Chondrocyte (in vitro differentiated cells): ENCODE measurements at places on chromosomes 5 and 9. TPM values are rescaled to one million over a fixed set of nuclear protein-coding genes. Genes with fewer than 3 reads are reported as not detected.

Gene PHF2
- 28.5 to 30.1 TPM (median 29.4 TPM) in 3 replicates for total RNA-seq

Gene ZFR
- 75.5 to 77.8 TPM (median 77.1 TPM) in 3 replicates for total RNA-seq

Gene TMC1
- total RNA-seq: not detected in 3 replicates

Gene C5orf34
- total RNA-seq: 1.8 to 2.4 TPM (median 1.9 TPM) in 3 replicates

Gene MSX2
- total RNA-seq: 2.2 to 25.5 TPM (median 2.3 TPM) in 3 replicates

DNA sequence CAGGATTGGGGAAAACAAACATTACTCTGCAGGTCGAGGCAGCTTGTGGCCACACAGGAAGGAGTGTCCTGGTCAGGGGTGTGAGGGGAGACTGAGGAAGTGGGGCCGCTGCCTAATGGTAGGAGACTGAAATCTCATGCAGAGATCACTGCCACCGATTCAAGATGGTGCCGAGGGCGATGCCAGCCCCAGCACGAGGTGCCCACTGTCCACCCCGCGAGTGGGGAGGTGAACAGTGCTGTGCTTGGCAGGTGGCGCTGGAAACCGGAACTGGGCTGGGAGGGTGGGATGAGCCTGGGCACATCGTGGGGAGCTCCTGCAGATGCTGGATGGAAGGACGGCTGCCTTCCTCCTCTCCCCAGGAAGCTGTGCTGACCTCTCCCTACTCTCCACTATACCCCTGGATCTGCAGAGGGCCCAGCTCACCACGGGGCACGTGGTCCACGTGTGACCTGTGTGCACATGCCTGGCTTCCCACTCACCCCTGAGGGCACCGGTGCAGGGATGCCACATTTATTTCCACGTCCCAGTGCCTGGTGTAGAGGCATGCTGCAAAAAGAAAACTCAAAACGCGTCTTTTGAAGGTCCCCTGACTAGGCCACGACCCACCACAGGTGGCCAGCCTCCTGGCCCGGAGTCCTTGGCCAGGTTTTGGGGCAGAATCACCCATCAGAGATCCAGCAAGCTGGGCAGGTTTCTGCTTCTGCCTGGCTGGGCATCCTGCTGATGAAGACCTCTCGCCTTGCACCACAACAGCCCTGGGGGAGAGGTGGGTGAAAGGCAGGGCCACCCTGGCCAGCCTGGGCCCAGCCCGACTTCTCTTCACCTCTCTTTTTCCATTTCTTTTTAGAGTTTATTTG, 71.7 kb upstream of the FCN1 start:
- DNase-seq: no peak

DNA sequence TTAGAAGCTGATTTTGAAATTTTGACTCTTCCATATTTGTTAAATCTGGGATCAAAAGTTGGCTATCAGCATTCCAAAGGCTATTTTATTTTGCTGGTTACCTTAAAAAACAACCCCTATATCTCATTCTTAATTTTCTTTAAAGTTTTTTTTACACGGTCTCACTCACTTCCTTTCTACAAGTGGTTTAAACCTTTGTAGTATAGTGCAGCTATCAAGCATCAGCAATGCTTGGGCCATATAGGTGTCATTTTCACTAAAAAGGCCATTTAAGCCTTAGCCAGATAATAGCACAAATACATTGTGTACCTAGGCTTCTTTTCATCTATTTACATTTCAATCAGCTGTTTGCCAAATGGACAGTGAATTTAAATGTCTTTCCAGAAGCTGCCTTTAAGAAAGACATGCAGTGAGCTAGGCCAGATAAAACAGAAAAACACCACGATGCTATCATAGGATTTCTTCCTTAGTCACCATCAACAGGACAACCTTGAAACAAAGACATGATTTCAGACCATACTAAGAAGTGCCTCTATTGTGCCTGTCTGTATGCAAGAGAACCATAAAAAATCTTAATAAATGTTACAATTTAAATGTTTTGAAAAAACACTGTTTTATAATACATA, 104.2 kb downstream of the RAPGEF6 start:
- DNase-seq: no peak

DNA sequence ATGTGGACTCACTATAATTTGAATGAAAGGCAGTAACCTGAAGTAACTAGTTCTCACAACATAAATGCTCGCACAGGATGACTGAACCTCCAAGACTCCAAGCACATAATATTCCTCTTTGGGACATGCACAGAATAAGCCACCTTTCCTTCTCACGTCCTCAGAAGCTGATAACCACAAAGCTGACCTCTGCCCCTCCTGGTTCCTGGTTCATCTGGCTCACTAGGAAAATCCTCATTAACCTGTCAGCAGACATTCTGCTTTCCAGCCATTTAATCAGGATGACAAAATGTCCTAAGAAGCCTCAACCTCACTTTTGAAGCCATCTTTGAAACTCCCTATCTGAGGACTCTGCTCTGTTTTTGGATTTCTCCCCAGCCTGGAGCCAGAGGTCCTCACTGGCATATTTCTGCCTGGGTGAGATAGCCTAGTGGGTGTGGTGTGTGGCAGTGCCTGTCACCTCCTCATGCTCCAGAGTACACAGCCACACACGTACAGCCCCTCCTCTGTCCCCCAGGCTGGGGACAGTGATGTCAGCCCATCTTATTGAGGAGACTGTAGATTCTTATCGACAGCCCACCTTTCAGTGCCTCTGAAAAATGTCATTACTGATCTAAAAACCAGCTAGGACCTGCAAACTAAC, 10.3 kb downstream of the ANKH start:
- no peak for DNase-seq

GRCh38 chr5:100444961-100445360, 90.2 kb upstream of the FAM174A start:
- DNase-seq: no peak

DNA sequence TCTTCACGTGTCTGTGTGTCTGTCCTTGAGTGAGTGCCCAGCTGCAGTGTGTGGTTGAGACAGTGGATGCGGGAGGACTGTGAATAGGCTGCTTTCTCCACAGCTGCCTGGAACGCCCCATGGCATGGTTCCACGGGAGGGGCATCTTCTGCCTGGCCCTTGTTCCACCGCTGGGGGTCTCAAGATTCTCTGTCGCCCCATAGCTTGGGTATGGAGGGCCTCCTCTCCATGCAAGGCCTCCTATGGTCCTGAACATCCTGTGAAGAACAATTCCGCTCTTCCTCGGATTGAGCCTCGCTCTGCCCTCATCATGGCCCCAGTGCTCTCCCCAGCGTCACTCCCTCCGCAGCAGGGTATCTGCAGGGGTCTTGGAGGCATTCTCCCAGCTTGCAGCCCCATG, 36.1 kb downstream of the COL5A1 start:
- DNase-seq: peak; percentile 60

GRCh38 chr5:90488791-90489190, 14.1 kb downstream of the POLR3G start:
- DNase-seq: no peak

DNA sequence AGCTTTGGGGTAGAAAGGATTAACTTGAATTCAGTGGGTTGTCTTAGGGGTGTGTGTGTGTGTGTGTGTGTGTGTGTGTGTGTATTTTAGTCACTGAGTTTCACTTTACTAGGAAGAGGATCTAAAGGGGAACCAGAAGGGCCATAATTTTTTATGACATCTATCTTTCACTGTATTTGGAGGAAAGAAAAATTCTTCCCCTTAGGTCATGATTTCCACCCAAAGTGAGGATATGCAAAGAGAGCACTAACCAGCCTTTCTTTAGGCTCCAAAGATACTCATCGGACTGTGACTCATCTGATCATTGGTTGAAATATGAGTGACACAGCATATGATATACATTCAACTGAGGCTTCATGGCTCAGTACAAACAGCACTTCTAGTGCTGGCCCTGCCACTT, 75.2 kb upstream of the RASGRF2 start:
- no peak for DNase-seq

DNA sequence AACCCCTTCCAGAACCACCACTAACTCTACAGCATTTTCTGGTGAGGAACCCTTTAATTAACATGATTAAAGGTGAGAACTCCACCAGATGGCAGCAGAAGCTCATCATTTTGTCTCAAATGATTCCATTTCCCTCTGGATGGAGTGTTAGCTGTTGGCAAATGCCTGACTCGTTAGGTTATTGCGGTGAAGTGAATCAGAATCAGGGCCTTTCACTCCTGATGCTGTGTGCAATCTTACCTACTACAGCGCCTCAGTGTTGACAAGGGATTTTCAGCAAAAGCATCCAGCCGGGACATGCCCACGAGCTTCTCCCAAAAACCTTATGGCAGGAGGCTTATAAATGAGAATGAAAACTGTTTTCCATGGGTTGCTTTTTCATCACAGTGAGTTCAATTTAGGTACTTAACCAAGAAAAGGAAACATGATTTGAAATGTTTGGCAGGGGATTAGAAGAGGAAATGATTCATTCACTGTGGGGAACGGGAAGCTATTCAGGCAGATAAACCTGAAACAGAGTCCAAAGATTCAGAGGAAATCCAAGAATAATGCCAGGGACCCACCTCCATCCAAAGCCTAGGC, 48.0 kb upstream of the CAST start:
- no peak for DNase-seq

GRCh38 chr5:156188016-156188415, 138.9 kb upstream of the SGCD start:
- no peak for DNase-seq

DNA sequence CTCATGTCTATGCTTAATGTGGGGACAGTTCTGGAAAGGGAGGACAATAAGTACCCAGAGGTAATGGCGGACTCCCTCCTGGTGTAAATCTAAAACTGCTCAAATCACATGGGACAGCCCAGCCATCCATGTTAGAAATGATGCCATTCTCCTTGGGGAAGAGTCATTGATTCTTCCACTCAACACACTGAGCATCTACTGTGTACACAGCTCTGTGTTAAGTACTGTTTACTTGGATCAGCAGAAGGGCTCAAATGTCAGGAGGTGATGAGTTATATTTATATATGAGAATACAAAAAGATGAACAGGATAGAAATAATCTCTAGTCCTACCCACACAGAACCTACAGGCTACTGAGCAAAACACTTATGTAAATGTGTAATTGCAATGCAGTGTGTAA, 31.8 kb upstream of the NANS start:
- DNase-seq: no peak

GRCh38 chr5:113117543-113118115, 141.0 kb downstream of the DCP2 start:
- DNase-seq: no peak

DNA sequence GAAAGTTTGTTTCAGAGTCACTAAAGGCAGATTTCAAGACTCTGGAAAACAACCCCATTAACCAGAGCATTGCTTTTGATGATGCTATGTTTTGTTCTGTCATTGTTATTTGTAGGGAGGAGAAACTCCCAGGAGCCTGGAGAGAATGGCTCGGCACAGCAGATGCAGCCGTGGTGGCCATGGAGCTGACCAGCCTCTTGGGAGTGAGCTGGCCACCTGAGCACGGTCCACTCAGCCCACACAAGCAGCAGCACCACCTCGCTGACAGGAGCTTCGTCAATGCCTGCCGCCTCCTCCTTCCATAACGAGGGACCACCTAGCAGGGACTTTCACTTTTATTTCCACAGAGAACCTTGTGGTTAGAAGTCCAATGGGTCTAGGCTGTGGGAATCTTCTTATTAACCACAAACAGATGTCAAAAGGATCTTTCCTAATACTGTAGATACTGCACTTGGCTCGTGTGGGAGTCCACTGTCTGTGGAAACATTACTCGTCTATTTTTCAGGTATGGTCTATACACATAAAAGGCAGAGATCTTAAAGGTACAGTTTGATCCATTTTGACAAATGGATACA, 21.0 kb upstream of the SMIM32 start:
- no peak for DNase-seq

DNA sequence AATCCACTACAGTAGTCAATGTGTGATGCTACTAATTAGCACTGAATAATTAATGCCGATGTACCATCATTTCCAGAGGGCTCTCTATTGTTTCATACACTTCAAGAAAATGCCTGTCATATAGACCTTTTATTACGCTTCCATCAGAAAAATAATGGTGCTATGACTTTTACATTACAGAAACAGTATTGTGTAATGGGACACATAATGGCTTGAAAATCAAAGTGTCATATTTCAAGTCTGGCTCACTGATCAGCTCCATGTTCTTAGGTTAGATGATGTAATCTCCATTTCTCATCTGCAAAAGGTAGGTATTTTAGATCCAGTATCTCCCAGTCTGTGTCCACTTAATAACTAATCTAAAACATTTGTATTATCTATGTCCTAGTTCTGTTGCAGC, 990.6 kb upstream of the TYRP1 start:
- DNase-seq: no peak

- no peak for DNase-seq
Measured at GRCh38 chr5:93070938-93071337, 510.1 kb downstream of the NR2F1-AS1 start.

DNA sequence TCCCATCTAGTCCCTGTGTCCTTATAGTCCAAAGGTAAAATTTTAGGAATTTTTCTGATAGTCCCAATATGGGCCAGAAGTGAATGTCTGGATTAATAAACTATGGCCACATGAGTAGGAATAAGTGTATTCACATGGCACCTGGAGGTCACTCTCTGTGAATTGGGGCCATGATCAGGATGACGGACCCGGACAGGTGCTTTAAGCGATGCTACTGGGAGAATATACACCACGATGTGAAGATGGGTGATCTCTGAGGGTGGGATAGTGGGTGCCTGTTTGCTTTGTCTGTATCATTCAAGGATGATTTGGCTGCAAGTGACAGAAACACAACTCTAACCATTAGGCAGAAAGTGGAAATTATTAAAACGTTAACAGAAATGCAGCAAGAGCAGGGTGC, 101.2 kb downstream of the UGCG start:
- DNase-seq: no peak

DNA sequence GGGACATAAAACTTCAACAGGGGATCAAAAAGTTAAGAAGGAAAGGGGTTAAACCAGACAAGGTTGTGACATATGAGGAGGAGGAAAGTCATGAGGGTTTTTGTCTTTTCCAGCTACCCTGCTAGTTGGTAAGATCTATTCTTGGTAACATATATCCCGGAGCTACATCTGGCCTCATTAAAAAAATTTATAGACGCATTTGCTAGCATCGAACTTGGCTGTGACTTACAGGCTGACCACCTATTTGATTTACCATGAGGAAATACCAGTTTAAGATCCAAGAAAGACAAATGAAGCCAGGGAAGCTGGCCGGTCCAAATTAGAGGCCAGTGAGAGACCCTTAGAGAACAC, 87.6 kb upstream of the NIPAL4 start:
- no peak for DNase-seq

GRCh38 chr9:125993466-125993865, 246.3 kb downstream of the PBX3 start:
- peak; percentile 46 for DNase-seq

DNA sequence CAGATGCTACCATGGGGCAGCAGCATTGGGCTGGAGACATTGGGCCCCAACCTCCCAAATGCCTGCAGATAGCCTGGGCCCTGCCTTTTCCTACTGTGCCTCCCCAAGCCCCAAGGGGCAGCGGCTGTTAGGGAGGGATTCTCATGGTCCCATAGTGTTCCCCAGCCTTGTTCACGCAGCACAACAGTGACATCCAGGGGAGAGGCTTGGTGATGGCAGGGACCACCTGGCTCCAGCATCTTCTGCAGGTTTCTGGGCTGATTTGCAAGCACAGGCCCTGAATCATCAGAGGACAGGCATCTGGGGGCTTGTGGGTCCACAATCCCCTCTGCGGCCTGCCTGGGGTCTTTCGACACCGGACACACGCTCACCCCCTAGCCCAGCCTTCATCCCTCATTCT, 354.6 kb downstream of the SLIT3 start:
- no peak for DNase-seq
